ENCODE measurements at places on chromosomes 7 and 10.
A peak's percentile ranks its signal among the peaks of the same experiment; 100 is the strongest.

DNA sequence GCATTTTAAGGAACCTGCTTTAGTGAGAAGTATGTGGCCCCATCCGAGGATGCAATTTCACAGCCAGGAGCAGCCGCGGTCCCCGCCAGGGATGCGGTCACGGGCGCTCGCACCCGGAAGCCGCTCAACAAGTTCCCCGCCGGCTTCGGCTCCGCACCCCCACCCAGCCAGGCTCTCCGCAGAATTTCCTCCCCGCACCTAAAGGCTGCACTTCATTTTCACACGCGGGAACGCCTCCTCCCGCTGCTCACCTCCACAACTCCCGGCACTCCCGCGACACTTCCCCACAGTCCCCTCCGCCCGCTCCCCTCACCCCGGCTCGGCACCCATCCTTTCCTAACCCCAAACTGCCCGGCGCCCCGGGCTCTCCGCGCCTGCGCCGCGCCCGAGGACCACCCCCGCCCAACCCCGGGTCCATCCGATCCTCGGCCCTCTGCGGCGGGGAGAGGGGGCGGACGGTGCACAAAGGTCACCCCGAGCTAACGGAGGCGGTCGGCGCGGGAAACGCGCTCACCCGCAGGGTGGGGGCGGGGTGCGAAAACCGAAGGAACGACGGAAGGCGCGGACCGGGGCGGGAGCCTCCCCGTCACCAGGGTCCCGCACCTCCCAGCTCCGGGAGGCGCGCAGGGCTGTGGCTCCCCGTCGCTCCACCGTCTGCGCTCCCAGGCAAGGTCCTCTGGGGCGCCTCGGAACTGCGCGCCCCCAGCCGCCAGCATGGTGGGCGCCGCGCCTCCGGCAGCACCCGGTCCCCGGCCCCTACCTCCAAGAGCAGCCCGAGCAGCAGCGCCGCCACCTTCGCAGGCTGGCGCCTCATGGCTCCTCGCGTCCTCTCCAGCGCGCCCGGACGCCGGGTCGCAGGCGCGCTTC, 558 bp downstream of the VOPP1 start:
- peak; percentile 53 for DNase-seq

GRCh38 chr10:11886851-11887250, 63.7 kb downstream of the PROSER2 start:
- DNase-seq, result no peak

GRCh38 chr10:132443983-132444876, 47.2 kb downstream of the PWWP2B start:
- peak; percentile 83 for DNase-seq

DNA sequence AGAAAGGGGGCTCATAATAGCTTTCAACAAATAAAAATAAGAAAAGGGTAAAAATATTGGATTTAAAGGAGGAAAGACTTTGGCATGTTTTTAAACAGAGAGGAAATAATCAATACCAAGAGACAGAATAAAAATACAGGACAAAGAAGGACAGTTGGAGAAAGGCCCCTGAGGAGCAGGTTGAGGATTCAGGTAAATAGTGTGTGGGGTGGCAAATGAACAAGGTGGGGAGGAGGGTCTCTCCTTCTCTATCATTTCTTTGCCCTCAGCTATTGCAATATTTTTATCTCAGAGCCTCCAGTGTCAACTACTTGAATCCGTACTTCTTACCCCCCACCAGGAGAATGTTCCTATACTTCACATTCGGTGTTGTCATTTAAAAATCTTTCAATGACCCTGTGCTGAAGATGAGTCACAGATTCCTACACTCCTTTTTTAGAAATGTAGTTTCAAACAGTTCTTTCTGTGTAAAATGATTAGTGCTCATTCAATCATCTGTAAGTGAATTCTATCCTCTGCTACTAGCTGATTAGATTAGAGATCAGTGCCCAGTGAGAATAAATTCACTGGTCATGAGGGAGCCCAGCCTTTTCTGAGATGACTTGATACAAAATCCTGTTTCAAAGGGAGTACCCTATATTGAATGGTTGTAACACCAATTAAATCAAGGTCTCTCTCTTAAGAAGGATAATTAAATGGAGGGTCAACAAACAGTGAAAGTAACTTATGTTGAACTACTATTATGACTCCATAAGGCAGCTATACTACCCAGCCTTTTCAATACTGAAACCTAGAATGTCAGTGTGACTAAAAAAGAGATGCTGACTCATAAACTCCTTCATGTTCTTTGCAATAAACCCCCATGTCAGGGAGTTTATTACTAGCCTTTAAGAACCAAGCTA, 50.4 kb upstream of the WNT16 start:
- peak; percentile 2 for DNase-seq

- DNase-seq, result no peak
Measured at GRCh38 chr10:121048749-121049148, 197.6 kb downstream of the WDR11 start.

- peak; percentile 82 for DNase-seq
Measured at GRCh38 chr7:151875942-151876898, 695 bp downstream of the PRKAG2 start.

DNA sequence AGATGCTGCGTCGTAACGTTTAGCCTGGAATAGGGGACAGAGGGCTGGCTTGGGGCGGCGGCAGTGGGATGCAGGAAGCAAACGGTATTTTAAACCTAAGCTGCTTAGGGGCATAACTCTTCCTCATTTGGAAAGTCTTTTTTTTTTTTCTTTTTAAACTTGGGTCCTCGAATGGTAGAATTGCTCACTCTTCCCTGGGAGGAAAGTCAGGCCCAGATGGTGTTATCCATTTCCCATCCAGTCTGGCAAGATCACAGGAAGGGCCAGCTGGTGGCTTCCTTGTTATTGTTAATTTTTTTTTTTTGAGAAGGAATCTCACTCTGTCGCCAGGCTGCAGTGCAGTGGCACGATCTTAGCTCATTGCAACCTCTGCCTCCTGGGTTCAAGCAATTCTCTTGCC, 56.6 kb downstream of the TMEM209 start:
- peak; percentile 96 for DNase-seq

DNA sequence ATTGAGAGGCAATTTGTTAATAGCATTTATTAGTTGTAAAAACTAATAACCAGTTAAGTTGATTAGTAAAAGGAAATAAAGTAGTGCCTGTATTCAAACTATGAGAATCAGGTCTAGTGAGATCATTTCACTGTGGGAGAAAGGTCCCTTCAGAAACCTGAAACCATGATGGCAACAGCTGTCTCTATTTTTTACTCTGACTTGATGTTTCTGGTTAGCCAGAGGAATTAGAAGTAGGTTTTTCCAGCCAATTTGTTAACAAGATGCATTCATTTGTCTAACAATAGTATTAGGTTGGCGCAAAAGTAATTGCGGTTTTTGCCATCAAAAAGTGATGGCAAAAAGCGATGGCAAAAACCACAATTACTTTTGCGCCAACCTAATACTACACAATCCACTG, 272.2 kb upstream of the YAE1 start:
- DNase-seq, result no peak

DNA sequence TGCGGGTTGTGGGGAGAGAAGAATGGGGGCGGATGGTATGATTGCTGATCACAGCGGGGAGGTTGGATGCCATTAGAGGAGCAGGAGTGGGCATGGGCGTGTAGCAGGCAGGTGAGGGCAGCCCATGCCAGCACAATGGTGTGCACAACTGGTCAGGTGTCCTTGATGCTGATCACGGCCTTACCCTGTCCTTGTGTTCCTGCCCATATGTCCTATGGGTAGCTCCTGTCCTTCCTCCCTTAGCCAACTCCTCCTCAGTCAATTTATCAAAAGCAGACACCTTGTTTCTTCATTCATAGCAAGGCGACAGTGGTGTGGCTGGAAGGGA, 30.7 kb downstream of the WDR86 start:
- DNase-seq, result no peak

DNA sequence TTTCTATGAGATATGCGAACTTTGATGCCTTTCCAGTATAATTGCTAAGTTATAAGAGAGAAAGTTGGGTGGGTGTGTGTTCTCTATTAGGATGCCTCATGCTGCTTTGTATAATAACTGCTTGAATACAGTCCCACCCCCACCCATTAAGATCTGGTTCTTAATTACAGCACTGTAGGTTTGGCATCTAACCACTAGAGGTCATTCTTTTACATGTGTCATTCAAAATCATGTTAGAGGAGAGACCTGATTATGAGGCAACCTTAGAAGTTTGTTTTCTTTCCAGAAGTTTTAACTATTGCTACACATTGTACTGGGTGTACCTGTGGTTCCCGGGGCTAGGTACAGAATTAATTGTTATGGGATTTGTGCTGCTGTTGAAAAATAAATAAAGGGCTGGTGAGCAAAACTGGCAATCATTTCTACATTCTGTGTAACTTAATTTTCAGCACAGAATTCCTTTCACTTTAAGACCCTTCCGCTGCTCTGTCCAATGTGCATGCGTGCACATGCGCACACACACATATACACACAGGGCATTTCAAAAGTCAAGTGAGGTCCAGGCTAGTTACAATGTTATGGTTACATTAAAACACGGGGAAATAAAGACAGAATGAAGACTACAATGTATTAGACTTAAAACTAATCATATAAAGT, 1156.3 kb downstream of the SORCS3 start:
- peak; percentile 74 for DNase-seq

DNA sequence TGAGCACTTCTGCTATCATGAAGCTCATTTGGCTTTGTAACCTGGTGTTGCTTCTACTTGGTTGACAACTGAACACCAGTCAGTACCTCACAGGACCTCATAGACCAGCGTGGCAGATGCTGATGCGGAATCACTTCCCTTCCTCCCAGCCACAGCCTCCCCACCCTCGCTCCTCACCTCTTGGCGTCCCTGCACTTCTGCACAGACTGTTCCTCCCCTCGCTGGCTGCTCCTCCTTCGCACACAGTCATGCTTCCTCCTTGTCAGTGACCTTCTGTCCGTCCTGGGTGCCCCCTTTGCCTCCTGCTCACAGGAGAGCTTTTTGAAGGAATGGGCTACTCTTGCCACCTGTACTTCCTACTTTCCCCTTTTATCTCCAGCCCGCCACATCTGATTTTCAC, 61.4 kb upstream of the CTBP2 start:
- no peak for DNase-seq

DNA sequence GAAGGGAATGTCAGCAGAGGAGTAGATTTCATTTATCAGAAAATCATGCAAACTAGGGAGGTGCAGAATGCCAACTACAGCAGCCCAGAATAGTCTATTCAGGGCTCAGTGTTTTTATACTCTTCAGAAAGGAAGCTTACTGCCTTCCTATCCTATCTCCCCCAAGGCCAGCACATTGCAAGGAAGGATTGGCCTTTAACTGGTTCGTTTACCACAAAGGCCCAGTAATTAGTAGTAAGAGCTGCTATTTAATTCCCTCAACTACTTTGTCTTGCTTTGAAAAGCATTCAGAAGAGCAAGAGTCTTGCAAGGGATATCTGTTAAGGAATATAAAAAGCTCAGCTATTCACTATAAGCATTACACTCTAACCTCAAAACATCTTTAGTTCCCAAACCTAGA, 86.4 kb upstream of the RNF148 start:
- no peak for DNase-seq

GRCh38 chr10:1395025-1395480, 338.9 kb downstream of the WDR37 start:
- no peak for DNase-seq

DNA sequence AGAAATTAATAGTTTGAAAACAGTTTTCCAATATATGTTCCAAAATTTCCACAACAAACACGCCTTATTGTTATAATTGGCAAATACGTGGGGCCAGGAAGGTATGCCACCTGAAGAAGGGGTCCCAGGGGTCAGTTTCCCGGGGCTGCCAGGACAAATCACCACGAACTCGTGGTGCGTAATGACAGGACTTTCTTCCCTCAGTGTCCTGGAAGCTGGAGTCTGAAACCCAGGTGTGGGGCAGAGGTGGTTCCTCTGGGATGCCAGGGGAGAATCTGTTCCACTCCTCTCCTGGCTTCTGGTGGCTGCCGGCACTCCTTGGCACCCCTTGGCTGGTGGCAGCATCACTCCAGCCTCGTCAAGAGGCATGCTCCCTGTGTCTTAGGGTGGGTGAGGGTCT, 56.7 kb downstream of the CHST15 start:
- DNase-seq, result no peak

DNA sequence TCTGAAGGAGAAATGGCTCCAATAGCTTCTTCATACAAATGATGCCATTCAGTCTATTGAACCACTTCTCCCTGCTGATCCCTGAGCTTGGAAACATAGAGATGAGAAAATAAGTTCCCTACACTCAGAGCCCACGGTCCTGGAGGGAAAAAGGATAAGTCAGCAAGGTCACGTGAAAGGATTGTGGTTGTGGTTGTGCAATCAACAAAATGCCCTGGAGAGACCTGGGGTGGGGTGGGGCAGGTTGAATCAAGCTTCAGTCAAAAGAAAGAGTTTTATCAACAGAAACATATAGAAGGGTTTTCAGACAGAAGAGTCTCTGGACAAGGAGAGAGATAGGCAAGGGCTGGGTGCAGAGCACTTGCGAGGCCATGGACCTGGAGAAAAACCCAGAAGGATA, 30.1 kb downstream of the C10orf90 start:
- no peak for DNase-seq

- DNase-seq, result no peak
Measured at GRCh38 chr7:105206985-105207384, 181.7 kb downstream of the SRPK2 start.

- peak; percentile 85 for DNase-seq
Measured at GRCh38 chr10:95559471-95559870, 1.7 kb downstream of the SORBS1 start.

DNA sequence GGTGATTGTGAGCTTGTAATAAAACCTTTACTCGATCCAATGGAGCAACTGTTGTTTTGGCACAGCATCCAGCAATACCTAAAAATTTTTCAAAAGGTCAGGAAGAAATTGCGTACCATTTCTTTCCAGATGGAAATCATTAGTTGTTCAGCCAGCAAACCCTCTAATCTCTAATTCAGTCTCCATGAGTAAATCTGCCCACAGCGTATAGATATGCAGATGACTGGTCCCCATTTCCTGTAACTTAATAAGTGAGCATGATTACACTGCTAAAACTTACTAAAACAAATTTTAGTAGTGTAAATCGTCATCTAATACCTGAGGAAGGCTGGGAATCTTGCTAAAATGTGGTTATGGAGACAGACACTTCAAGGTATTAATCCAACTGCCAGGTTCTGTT, 10.6 kb downstream of the SLC25A16 start:
- no peak for DNase-seq

- DNase-seq, result no peak
Measured at GRCh38 chr7:111605246-111605645, 43.0 kb upstream of the IMMP2L start.

- DNase-seq, result no peak
Measured at GRCh38 chr10:20970708-20971107, 73.6 kb upstream of the NEBL start.

- no peak for DNase-seq
Measured at GRCh38 chr7:134284952-134285351, 31.8 kb downstream of the SLC35B4 start.

GRCh38 chr10:85926986-85927385, 439.6 kb downstream of the GRID1 start:
- DNase-seq, result no peak
